SJCRH30 (cell line): ENCODE measurements at places on chromosomes 3 and 15.

DNA sequence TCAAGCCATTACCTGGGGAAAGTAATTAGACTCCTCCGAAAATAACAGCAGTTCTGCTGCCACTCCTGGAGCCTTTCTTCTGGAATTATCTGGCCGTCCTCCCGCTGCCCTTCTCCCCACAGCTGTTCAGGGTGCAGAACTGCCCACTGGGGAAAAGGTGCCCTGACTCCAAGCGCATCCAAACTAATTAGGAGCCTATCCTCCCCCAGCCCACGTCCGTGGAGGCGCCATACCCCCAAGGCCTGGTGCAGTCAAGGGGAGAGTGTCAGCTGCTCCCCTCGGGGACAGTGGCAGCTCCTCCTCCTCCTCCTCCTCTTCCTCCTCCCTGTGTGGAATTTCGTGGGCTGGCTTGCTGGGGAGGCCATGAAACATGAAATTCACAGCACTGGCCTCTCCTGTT, 177.2 kb downstream of the XXYLT1 start:
- DNase-seq: peak; percentile 47

DNA sequence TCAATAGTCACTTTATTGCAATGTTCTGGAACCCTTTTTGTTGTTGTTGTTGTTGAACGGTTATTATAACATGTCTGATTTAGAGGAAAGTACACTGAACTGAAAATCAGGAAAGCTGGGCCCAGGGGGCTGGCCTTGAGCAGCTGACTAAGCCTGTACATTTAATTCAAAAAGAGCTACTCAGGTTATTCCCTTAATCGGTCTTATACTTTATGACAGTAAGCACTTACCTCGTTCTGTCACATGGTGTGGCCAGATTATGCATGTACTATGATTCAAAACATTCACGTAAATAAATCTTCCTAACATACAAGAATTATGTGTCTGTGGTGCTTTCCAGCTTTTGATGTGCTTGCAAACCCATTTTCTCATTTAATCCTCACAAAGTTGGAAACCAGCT, 382.5 kb upstream of the TPRG1 start:
- DNase-seq: no peak

DNA sequence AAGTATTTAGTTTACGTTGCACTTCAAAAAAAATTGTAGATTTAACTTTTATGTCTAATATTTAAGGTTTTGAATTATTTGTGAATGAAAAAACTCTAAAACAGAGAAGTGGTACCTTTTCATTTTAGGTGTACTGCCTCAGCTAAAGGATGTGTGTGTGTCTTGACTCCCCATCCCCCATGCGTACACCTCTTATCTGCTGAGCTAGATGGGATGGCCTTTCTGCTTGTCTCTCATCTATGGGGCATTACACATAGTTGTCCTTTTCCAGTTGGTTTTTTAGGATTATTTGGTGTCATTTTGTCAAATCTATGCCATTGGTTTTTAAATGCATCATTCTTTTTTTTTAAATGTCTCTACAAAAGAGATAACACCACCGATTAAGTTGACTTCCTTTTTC, 110.9 kb downstream of the FNDC3B start:
- no peak for DNase-seq

GRCh38 chr3:178137831-178138230, 398.4 kb upstream of the KCNMB2 start:
- no peak for DNase-seq

DNA sequence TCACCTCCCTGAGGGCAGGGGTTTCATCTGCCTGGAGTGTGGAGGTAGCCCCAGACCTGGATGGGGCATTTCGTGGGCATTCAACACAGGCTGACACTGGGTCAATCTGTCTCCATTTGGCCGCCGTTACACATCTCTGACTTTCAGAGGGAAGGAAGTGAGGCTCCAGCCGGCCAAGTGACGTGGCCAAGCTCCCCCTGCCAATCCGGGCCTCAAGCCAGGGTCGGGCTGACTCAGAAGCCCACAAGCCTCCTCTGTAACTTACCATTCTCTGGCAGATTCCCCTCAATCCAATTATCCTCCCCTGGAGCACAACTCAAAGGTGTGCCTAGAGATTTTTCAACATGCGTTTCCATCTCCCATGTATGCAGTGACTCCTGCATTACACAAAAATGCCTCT, 227.6 kb downstream of the KLF13 start:
- no peak for DNase-seq

DNA sequence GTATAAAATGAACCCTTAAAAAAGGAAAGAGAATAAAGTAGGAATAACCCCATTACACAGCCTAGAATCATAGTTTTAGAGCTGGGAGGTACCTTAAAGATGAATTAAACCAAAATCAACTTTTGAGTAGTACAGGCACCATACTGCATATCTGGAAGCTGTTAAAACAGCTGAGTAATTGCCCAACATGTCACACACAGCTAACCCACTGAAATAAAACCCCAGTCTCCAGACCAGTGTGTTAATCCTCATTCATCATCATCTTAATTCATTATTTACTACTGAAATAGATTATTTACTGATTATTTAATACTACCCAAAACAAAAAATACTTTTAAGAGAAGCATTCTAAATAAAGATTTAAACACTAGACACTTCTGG, 52.8 kb downstream of the GPR160 start:
- DNase-seq: no peak

DNA sequence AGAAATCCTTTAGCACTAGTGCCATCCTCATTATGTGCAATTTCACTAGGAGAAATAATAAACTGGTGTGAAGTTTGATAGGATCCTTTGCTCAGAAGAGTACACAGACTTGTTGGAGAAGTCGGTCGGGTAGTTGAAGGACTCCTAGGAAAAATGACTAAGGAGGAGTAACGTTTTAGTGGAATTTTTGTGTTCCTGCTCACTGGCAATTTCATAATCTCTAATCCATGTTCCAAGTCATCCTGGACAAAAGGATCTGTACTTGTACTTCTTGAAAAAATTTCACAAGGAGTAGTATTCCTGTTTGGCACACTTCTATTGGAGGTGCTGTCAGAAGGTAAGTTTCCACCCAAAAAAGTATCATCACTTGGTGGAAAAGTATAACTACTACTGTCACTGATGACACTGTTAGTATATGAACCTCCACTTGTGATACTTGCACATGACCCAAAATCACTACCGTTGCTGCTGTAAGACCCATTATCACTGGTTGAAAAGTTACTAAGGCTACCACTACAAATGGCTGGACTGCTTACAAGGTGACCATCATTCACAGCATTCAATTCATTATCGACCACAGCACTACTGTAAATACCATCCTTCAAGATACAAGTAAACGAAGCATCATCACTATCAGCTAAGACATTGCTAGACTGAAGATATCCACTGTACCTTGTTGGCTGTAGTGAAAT, 77.4 kb downstream of the NEDD4 start:
- DNase-seq: no peak

DNA sequence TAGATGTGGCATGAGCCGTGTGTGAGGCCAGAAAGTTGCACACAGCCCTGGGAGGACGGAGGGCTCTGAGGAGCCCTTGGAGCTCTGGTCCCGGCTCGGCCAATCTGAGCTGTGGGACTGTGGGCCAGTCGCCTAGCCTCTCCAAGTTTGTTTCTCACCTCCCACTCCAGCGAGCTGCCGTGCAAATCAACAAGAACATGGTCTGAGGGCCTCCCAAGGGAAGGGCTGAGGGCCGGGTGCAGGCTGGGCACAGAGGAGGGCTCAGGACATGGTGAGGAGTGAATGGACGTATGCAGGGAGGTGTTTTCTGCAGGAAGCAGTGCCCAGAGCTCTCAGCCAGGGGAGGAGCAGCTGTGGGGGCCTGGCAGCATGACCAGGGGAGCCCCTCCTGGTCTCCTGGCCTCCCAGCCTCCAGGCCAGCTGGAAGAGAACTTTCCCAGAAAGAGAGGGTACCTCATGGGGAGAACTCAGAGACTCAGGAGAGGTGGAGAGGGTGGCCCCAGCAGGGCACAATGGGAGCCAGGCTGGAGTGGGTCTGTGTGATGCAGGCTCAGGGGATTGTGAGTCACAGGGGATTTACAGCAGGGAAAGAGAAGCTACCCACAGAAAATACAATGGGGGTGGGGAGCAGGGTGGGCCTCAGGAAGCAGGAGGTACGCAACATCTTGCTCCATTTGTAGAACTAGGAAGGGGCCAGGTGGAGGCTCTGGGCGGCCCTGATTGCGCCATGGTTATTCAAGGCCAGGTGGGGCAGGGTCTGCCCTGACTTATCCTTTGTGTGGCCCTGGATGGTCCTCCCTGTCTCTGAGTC, 24.8 kb downstream of the PSTPIP1 start:
- no peak for DNase-seq
